ENCODE measurements at places on chromosomes 7 and 10.

GRCh38 chr7:132440151-132440550, 136.1 kb downstream of the PLXNA4 start:
- DNase-seq, result no peak

DNA sequence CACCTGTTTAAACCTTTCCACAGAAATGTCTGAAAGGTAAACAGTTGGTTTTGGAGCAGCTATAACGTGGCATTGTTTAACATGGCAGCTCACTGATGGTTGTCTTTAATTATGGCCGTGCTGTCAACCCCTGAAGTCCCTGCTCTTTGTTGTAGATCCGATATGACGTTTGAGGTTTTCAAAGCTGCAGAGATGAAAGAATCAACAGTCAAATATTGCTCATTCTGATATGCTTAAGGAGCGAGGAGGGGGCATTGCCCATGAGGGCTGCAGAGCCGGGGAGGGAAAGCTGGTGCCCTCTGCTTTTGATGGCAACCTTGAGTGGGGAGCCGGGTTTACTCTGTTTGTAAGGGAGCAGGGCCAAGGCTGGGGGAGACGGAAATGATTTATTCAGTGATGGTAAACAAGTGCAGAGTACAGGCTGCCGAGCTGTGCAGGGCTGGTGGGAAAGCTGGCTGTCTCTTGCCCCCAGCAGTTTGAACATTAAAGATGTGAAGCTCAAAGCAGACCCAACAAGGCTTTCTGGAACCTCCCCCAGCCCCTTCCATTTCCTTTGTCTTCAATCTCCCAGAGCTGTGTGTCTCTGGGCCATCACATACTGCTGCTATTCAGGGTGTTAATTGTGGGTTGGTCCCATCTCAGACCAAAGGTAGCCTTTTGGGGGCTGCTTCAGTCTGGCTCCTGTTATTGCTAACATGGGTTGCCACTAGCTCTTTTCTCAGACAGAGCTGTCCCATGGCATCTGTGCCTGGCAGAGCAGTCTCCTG, 345.5 kb downstream of the LRMDA start:
- DNase-seq, result no peak

DNA sequence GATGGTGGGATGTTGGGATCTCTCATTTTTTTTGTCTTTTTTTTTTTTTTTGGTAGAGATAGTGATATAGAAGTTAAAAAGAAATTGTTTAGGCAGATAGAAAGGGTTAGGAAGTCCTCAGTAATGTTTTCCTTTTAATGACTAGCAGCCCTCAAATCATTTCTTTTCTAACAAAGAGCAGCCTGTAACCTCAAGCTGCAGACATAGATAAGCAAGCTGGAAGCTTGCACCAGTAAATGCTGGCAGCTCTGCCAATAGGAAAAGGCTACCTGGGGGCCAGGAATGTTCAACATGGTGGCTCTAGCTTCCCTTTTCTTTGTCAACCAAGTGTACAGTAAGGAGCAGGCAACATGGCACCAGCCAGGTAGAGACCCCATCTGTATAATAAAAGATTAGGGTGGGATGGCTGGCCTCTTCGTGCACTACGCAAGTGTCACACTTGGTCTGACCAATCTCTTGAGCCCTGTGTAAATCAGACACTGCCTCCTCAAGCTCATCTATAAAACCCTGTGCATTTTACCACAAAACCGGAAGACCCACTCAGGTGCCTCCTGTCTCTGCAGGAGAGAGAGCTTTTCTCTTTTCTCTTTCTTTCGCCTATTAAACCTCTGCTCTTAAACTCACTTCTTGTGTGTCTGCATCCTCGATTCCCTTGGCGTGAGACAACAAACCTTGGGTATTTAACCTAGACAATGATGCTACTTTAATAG, 212.9 kb downstream of the SNX10 start:
- no peak for DNase-seq

DNA sequence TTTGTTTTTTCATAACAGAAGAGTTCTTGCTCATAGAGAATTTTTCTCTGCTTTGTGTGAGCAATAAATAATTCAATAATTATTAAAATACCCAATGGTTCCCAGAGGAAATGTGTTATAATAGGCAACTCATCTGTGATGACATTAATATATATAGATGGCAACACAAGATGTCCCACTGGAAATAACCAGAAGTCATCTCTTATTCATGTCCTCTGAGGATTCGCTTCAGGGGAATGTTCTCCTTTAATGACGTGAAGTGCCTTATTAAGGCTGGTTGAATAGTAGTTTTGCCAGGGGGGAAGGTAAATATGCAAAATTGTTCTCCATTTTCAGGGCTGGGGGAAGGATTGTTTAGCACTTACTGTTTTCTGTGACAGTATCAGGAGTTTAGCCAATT, 3.1 kb downstream of the SLC39A12 start:
- DNase-seq, result no peak

DNA sequence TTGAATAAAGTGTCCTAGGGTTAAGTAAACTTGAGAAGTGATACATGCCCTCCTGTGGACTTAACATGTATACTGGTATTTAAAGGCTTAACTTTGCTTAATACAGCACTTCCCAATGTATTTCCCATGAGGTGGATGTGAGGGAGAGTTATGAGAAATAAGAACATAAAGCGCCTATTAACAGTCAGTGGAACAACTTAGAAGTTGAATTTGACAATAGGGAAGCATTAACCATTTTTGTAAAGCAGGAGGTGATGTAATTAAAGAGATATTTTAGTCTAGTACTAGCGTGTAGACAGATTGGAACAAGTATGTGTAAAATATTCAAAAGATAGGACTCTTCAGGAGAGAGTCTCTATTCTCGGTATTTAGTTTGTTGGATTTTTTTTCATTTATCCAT, 322.4 kb downstream of the GPR158 start:
- no peak for DNase-seq

GRCh38 chr10:33240931-33241330, 93.5 kb downstream of the NRP1 start:
- DNase-seq, result no peak

DNA sequence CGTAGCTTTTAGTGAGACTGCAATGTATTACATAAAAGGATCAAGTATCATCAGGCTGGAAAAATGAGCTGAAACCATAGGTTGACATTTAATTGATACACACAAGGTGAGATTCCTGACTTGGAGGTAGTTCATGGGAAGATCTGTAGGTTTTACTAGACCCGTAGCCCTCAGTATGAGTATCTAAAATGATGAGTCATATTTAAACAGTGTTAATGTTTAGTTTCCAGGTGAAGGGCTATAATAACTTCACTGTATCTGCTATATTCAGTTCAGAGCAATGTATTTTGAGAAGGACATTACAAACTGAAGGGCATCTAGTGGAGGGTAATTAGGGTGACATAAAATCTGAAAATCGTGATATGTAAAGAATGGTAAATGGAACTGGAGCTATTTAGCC, 35.0 kb downstream of the ENTPD1 start:
- no peak for DNase-seq

- no peak for DNase-seq
Measured at GRCh38 chr10:132845780-132846595, 60.0 kb upstream of the NKX6-2 start.

GRCh38 chr7:152383341-152384234, 52.2 kb downstream of the KMT2C start:
- no peak for DNase-seq

- no peak for DNase-seq
Measured at GRCh38 chr7:112154690-112155089, 51.5 kb downstream of the DOCK4 start.

DNA sequence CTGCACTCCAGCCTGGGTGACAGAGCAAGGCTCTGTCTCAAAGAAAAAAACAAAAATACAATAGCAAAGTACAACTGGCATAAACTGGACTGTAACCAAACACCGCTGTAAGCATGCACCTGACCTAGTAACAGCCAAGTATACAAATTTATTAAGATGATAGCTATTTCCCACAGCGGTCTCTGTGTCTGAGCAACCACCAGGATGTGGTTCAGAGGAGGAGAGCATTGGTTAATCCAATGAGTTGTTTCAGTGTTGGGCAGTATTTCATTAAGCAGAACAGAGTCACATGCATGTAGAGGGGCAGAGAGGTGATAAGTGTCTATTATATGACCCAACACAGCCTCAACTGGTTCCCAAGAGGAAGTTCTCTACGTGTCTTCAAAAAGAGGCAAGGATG, 4.0 kb downstream of the SLC16A12 start:
- DNase-seq, result no peak

- no peak for DNase-seq
Measured at GRCh38 chr7:39094731-39095130, 117.0 kb downstream of the POU6F2 start.

DNA sequence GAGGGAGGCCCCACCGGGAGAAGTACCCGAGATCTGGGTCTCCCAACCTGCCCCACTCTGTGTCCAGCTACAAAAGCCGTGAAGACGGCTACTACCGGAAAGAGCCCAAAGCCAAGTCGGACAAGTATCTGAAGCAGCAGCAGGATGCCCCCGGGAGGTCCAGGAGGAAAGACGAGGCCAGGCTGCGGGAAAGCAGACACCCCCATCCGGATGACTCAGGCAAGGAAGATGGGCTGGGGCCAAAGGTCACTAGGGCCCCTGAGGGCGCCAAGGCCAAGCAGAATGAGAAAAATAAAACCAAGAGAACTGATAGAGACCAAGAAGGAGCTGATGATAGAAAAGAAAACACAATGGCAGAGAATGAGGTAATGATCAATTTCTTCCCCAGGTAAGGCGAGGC, 59.1 kb upstream of the PDCD4 start:
- no peak for DNase-seq

DNA sequence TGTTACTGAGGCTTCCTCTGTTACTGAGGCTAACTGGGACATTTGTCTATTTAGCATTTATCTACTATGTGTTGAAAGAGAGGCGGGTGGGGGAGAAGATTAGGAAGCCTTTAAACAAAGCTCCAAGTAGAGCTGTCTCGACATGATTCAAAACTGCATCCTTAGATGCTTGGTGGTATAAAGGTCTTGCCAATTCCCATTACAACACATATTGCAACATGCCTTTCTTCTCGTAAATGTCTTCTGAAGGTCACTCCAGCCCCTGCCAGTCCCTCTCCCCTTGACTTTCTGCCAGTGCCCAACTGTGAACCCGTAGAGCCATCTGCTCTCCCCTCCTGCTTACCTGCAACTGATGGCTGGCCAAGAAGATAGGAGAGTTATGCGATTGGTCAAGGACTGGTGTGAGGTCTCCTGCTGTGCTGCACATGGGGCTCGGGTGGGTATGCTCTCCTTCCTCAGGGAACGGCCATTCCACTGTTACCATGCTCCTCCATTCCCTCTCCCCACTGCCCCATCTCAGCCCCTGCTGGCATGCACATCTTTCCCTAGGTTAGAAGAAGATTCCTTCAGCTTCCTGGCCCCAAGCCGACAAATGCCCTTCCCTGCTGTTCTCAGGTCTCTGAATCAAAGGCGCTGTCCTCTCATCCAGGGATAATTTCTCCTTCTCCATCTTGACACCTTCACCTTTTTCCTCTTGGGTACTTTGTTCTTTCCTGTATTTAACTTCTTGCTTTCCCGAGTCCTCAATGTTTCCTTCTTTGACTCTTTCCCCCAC, 43.6 kb upstream of the ZNF32 start:
- no peak for DNase-seq

- peak; percentile 8 for DNase-seq
Measured at GRCh38 chr7:84665339-84665738, 470.8 kb upstream of the SEMA3A start.

GRCh38 chr7:69318794-69319193, 279.5 kb upstream of the AUTS2 start:
- DNase-seq, result peak; percentile 78

GRCh38 chr7:98629001-98629431, 11.9 kb downstream of the NPTX2 start:
- DNase-seq, result no peak

DNA sequence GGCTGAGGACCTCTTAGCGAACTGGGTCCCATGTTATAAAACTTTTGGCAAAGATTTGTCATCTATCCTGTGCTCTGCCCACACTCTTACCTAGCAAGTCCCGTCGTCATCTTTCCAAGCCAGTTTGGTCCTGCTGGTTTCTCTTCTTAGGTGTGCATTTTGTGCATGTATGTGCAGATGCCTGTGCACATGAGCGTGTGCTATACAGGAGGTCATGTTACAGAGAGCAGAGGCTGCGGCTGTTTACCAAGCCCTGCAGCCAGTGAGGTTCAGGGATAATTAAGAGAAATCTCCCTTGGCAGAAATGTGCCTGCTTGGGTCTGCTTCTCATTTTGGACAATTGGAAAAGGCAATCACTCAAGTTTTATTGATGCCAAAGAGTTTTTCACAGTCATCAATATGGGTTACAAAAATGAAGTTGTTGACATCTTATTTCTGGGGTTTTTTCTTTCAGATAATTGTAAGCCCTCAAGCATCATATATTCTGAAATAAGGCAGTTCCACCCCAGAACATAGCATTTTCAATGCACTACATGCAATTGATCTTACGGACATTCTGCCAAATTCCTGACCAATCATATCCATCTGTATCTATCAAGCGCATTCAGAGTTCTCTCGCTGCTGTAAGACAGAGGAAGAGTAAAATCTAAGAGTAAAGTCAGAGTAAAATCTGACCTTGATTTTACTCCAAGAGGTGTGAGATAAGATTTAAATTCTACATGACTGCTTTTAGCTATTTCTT, 361.4 kb upstream of the ZNF32 start:
- no peak for DNase-seq

DNA sequence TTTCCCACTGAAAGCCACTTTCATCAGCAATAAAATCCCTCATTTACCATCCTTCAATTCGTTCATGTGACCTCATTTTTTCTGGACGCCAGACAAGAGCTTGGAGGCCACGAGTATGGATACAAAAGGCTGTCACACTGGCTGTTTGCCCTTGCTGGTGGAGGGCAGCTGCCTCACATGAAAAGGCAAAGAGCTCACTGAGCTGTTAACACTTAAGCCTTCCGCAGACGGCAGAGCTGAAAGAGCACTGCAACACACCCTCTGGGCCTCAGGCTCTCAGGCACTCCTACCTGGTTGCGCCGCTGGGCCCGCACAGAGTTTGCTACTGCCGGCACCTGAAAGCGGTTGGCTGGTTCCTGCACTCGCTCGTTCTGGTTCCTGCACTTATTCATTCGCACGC, 193.5 kb downstream of the CFTR start:
- no peak for DNase-seq

DNA sequence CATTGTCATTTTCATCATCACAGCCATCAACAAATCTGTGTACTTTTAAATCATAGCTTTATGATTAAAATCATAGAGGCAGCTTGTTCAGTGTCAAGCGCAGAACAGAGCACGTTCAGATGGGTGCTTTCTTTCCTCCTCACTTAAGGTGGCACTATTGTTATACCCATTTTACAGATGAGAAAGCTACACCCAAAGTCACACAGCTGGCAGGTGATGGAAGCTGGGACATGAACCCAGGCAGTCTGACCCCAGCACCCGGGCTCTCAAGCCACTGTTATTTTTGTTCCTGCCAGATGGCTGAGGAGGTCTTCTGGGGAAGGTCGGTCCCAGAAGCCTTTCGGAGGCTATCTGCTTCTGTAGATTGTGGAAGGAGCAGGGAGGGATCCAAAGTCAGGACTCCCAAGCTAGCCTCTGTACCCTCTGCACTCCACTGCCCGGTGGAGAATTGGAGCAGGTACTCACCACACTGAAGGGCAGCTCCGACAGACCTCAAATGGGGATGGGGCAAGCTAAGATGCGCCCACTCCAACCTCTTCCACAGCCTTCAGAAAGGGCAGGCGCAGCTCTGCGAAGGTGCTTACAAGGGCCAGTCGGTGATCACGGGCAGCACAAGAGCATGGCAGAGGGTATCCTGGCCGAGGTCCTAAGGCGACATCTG, 610 bp downstream of the AVPI1 start:
- no peak for DNase-seq

Data from NCI-H524 (cell line).